ENCODE measurements at places on chromosomes 13 and 19.
A peak's percentile ranks its signal among the peaks of the same experiment; 100 is the strongest.

DNA sequence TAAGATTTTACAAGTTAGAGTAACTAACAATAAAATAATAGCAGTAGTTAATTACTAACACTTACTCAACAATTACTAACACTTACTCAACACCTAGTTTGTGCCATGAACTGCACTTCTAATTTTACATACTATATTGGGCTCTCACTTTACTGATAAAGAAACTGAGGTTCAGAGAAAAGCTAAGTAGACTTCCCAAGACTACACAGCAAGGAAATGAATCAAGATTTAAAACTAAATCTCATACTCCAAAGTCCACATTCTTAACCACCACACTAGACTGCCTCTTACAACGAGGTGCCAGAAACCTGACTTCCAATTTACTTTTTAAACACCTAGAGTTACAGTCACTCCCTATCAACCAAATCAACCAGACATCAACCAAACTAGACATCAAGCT is 25.1 kb downstream of the RBM26 start:
- no peak for DNase-seq

- DNase-seq = peak; percentile 98
These were observed 547.0 kb upstream of the SLITRK5 start for GRCh38 chr13:87123987-87124784.

- no peak for DNase-seq
These were observed 7.5 kb upstream of the CTXN1 start for GRCh38 chr19:7933411-7933810.

- DNase-seq = no peak
These were observed 246.2 kb downstream of the GPC6 start for GRCh38 chr13:93472814-93473296.

GRCh38 chr19:46745030-46745429 is 827 bp upstream of the FKRP start:
- DNase-seq = no peak

DNA sequence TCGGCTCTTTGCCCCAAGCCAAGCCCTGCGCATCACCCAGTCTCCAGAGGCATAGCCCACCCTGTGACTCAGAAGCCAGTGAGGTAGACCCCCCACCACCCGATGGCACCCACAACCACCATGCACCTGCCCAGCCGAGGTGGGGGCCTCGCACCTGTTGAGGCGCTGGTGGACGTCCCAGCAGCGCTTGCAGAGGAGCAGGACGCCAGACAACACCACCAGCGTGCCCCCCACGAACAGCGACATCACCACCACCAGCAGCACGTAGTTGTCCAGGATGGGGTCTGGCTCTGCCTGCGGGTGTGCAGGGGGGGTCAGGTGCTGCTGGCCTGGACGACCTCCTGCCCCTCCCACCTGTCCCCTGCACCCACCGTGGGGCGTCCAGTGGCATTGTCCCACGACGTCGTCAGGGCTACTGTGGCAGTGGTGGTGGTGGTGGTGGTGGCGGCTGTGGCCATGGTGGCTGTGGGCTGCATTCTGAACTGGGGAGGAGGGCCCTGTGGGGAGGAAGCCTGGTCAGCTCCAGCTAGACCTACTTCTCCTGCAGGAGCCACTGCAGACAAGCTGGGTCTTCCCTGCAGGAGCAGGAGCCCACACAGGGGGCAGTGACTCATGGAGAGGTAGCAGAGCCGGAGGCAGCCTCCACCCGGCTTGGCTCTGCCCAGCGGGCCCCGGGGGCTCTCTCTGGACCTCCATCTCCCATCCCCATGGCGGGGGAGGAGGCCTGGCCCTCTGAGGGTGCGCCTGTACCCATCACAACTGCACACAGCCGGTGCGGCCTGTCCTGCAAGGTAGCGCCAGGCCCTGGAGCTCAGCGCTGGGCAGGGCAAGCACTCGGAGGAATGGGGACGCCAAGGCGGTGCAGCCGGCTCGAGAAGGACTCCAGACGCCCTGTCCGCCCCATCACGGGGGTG is 1.9 kb downstream of the CBARP start:
- no peak for DNase-seq

Measured in NB4 (cell line).